NCI-H1048 (cell line): ENCODE measurements at places on chromosomes 11 and 22.

DNA sequence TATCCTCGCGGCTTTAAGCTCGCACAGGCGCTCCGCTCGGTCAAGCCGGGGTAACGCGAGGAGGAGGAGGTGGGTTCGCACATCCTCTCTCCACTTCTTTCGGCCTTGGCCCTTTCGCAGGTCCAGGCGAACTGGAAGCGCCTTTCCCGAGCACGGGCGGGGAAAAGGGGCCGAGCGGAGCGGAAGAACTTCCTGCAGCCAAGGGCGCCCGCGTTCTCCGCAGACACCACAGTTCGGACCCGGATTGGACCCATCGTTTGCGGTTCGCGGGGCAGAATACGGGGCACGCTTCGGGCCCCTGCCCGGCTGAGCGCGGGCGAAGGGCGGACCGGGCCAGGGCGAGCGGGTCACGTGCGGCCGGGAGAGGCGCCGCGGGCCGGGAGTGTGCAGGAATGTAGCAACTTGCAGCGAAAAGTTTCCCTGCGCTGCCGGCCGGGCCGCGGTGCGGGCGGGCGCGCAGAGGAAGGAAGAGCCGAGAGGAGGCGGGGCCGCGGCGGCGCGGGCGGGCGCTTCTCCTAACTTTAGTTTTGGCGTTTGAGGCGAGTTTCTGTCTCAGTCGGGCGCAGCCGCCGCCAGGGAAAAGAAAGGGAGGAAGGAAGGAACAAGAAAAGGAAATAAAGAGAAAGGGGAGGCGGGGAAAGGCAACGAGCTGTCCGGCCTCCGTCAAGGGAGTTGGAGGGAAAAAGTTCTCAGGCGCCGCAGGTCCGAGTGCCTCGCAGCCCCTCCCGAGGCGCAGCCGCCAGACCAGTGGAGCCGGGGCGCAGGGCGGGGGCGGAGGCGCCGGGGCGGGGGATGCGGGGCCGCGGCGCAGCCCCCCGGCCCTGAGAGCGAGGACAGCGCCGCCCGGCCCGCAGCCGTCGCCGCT, at the start of gene YAP1:
Gene YAP1 (plus strand): TSS at position 552 of the 865 bp plus-strand sequence. CDS start 402 bp downstream, outside the sequence.
- DNase-seq: peak; percentile 61

DNA sequence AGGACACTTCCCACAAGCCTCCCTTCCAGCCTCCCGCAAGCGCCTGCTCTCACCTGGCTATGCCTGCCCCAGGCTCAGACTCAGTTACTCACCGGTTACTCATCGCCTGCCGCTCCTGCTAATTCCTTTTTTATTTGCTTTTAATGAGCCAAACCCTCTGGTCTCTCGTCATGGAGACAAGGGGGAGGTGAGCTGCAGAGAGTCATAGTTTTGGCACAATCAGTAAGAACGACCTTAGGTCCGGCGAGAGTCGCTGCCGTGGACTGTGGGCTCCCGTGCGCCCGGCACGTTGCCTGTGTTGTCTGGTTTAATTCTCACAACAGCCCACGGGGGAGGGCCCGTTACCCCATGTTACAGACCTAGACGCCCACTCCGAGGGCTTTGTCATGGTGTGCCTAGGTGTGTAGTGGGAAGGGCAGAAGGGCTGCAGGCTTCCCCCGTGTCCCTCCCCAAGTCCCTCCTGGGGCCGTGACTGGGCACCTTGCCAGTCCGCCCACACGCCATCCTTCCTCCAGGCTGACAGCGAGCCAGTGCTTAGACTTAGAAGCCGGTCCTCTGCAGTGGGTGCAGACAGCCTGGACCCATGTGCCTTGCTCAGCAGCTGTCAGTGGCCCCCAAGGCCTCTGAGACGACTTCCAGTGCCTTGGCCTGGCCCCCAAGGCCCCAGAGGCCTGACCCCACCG, 42.2 kb downstream of the WNT7B start:
- DNase-seq: no peak

GRCh38 chr11:125301346-125301745, 136.8 kb downstream of the PKNOX2 start:
- DNase-seq: no peak

DNA sequence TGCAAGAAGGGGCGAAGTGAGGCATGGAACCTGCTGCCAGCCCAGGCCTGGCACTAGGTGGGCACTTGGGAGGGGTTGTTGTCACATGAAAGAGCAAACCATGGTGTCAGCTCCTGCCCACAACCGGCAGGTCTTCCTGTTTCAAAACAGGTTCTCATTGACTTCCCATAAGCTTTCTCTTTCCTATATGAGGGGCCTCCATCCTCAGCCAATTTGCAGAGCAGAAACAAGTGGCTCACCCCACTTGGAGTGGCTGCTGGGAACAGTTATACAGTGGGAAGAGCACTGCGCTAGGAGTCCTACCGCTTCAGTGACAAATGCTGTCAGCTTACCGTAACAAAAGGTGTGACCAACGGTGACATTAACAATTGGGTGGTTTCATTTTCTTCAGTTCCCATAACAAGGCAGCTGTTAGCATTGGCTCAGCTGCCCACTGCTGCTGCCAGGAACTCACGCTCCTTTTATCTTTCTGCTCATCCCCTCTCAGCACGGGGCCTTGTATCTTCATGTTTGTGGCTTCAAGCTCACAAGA, 10.2 kb upstream of the SSTR3 start:
- DNase-seq: no peak

DNA sequence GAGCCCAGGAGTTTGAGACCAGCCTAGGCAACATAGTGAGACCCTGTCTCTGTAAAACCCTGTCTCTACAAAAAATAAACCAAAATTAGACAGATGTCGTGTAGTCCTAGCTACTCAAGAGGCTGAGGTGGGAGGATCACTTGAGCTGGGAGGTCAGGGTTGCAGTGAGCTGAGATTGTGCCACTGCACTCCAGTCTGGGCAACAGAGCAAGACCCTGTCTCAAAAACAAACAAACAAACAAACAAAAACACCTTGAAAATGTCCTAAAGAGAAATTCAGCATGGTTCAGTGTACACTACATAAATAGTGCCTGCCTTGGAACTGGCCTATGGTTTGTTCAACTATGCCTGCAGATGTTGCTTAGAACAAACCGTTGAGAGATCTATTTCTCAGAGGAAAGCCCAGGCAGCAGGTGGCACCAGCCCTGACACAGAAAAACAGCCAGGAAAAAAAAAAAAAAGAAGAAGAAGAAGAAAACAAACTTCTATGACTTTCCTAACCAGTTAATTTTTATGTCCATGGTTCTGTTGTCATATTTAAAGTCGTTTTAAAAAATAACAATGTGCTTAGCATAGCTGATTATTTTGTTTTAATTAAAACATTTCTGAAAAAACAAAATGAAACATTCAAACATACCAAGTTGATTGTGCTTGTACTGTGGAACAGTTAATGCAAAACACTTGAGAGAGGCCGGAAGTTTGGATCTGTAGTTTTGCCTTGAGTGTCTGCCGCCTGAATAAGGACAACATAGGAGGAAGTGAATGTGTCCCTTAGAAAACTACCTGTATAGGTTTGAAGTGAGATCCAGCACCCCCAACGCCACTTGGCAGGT, 5.4 kb downstream of the KREMEN1 start:
- DNase-seq: no peak

DNA sequence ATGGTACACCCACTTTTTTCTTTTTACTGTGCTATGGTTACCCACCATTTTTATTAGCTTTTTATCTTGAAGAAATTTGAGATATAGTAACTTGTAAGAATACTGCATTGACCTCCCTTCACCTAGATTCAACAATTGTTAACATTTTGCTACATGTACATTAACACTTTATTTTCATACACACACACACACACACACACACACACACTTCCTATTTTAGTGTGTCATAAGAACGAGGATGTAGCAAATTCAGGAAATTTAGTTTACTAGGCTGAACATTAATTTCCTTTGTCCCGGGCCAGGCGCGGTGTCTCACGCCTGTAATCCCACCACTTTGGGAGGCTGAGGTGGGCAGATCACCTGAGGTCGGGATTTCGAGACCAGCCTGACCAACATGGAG, 1.1 kb upstream of the ATP6V1E1 start:
- DNase-seq: no peak

DNA sequence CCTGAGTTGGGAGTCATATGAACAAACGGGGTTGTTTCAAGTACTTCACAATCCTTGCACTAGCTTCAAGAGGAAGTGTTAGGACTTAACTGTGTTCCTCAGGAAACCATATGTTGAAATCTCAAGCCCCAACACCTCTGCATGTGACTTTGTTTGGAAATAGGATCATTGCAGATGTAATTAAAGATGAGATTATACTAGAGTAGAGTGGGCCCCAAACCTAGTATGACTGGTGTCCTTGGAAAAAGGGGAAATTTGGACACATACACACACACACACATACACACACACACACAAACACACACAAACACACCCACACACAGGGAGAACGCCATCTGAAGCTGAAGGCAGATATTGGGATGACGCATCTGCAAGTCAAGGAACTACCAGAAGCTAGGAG, 6.4 kb upstream of the CEP295 start:
- DNase-seq: no peak

- no peak for DNase-seq
These were observed 676.4 kb downstream of the DLG2 start for GRCh38 chr11:84950569-84951270.

- DNase-seq: no peak
These were observed 81.6 kb downstream of the ZC3H12C start for GRCh38 chr11:110174645-110175310.
